ENCODE measurements at places on chromosomes 1 and 21.

DNA sequence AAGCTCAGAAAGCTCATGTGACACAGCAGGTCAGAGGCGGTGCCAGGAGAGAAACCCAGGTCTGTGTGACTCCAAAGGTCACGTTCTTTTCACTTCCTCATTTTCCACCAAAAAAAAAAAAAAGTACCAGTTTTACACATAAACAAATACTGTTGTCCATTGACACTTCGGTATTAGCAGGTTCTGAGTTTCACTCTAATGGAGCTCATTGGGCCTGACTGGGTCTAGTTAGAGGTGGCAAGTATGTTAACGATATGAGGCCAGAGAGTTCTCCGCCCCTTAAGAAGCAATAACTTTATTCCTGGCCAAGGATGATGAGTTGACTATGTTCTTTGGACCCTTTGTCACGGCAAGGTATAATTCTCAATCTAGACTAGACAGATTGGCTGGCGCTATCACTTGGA, 30.0 kb upstream of the SDE2 start:
- DNase-seq, result no peak

- DNase-seq, result no peak
Observed at GRCh38 chr1:168521401-168522000, 22.3 kb downstream of the XCL2 start.

- no peak for DNase-seq
Observed at GRCh38 chr1:45913183-45913683, 109.8 kb downstream of the MAST2 start.

DNA sequence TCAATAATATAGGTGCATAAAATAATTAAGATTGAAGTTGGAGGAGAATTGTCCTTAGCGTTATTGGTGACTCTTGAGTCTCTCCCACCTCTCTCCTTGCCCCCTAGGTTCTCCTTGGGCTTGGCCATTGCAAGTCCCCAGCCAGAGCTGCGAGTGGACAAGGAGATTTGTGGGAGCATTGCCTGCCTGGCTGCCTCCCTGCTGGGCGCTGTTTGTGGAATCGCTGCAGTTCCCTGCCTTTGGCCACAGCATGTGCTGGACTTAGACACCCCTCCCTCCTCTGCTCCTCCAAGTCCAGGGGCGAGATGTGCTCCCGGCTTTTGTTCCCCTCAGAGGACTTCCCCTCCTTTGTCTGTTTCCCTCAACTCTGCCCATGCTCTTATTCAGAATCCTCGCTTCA, 21.9 kb upstream of the HUNK start:
- no peak for DNase-seq

DNA sequence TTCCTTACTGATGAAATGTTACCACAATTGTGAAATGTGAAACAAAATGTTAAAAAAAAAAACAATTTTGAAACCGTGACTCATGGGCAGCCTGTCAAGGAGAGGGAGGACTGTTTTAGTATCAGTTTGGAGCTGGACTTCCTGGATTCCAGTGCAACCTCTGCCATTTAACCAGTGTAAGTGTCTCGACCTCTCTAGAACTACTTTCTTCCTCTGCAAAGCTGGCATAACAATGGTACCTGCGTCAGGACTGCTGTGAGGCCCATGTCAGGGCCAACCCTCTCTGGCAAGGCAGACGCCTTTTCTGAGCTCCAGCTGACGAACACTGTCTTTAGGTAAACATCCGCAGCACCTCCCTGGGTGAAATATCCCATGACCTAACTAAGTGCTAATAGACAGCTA, 20.9 kb downstream of the URB1 start:
- DNase-seq, result peak; percentile 95

GRCh38 chr1:156134716-156135435, 18.5 kb upstream of the SEMA4A start:
- no peak for DNase-seq

GRCh38 chr1:8273036-8273435, 44.9 kb upstream of the SLC45A1 start:
- DNase-seq, result no peak

GRCh38 chr1:54397980-54398379, 8.2 kb downstream of the SSBP3 start:
- no peak for DNase-seq

- DNase-seq, result no peak
Observed at GRCh38 chr1:18469514-18469913, 11.2 kb upstream of the KLHDC7A start.

- no peak for DNase-seq
Observed at GRCh38 chr1:91712393-91712792, 173.6 kb downstream of the TGFBR3 start.

DNA sequence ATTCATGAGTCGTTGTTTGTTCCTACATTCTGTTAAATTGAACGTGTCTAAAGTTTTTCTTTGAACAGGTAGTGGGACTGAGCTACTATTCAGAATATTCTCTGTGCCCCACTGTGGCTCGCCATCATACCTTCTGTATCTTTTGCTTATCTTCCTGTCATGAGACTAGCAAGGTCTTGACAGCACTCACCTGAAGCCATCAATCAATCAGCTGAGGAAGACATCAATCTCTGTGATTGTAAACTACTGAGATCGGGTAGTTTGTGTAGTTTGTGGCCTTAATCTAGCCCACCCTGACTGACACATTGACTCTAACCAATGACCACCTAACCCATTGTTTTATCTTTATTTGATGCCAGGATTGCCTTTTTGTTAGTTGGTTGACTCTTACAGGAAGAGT, 17.7 kb upstream of the RUNX1 start:
- no peak for DNase-seq

- no peak for DNase-seq
Observed at GRCh38 chr1:41241354-41241748, 755 bp downstream of the SCMH1 start.

DNA sequence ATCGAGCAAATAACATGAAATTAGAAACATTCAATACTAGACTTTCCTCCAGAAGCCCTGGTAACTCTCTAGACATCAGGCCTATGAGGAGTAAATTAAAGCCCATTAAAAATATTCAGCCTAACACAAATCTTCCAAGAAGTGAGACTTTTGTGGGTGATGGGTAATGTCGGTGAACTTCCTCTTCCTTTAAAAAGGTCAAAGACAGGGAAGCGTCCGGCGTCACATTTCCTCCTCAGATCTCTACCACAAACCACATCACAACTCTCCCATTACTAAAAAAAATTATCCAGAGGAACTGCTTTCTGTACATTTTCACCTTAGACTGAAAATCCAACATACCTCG, 1.4 kb downstream of the EIF4G3 start:
- peak; percentile 67 for DNase-seq

GRCh38 chr1:183716286-183716685, 63.2 kb upstream of the APOBEC4 start:
- no peak for DNase-seq

- no peak for DNase-seq
Observed at GRCh38 chr1:44594353-44594752, 79.9 kb downstream of the TMEM53 start.

GRCh38 chr1:191668525-191668924, 489.7 kb upstream of the RGS18 start:
- no peak for DNase-seq

- DNase-seq, result no peak
Observed at GRCh38 chr21:16644685-16645084, 868.2 kb upstream of the CXADR start.

DNA sequence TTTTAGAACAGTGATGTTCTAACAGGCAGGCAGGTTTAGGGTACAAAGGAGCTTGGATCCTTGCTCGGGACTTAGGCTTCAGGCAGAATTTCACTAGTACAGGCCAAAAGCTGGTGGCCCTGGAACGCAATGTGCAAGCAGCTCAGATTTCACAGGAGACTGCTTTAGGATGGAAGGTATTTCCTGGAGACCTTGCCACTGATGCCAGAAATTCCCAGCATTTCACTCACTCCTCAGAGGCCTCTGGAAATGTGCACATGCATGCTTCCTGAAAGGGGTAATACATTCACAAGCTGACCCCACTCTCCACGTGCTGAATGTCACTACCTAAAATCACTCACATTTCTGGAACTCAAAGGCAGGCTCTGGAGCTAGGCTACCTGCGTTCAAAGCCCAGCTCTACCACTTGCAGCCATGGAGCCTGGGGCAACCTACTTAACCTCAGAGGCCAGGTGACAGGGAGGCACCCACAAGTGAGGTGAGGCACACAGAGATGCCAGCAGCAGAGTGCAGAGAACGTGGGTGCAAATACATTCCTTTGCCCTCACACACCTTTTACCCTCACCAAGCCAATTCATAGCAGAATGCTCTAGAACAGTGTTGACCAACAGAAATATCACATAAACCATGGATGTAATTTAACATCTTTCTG, 56.5 kb downstream of the CDC7 start:
- no peak for DNase-seq

DNA sequence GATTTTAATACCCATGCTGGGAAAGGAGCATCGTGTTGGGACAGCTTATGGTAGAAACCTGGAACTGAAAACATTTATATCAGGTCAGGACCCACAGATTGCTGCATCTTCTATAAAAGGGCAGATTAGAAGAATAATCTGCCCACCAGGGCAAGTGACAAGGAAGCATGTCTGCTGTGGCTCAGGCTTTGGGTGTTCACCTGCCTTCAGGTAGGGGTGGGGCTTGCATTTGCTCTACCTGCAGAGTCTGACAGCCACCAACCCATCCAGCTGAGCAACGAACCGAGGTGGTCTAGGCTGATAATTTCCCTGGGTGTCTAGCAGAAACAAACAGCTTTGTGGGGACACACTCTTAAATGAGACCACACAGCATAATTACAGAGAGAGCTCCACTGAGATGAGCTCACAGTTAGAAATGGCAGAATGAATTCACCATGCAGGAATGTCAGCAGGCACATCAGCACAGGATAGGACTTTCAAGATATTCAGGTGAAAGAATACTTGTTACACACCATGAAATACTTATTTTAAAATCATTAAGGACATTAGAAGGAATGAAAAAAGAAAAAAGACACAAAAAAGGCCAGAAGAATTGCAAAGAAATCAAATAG, 36.1 kb upstream of the B3GALT5 start:
- no peak for DNase-seq

- DNase-seq, result no peak
Observed at GRCh38 chr1:207129053-207129452, 25.0 kb downstream of the C4BPA start.

DNA sequence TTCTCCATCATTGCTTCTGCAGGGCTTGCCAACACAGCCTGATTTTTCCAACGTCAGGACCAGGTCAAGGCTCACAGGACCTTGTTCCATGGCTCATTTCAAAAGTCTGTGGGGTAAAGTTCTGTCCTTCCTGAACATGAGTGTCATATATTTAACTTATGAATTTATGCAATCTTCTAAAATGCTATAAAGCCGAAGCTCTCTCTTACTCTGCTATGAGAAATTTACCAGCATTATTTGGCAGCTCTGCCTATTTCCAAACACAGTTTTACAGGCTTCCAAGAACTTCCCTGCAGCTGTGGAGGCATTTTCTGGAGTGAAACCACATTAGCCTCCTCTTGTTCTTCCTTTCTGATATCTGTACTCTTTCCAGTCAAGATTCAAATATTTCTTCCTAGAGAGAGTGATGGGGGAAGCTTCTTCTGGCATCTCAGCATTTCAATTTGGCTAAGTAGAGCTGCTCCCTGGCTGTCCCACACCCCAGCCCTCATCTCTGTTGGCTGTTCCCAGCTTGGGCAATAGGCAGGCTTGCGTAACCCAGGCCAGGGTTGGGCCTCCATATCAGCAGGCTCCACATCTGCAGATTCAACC, 15.6 kb upstream of the HMGCS2 start:
- DNase-seq, result no peak

GRCh38 chr1:234091065-234091401, 186.6 kb downstream of the SLC35F3 start:
- DNase-seq, result no peak

- no peak for DNase-seq
Observed at GRCh38 chr1:88608139-88608943, 75.7 kb upstream of the PKN2 start.

- peak; percentile 41 for DNase-seq
Observed at GRCh38 chr1:223712194-223712849, at the start of gene CAPN2. Gene CAPN2 (plus strand): TSS chr1:223712539. CDS start chr1:223712641, 102 bp downstream.

DNA sequence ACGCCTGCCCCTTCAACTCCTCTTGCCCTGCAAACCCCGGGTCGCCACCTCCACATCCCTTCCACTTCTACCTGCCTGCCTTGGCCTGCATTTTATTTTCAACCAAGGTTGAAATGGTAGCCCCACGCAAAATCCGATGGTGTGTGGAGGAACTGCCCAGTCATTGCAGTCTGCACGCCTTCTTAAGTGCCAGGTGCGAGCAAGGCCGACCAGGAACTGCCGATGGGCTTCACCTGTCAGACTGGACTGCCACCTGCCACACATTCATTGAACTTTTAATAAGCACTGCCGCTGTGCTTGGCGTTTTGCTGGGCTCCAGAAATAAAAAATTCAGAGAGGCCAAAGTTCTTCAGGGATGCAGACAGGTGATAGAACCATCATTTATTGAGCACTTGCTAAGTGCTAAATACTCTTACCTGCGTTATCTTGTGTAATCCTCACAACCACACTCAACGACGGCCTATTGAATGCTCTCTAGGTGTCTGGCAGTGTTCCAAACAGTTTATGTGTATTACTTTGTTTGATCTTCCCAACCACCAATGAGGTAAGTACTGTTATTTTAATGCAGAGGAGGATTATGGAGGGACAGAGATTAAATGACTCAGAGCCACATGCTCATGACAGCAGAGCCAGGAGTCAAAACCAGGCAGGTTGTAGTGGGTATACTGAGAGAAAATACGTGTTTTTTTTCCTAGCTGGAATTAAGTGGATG, 36.2 kb downstream of the CACHD1 start:
- peak; percentile 54 for DNase-seq

DNA sequence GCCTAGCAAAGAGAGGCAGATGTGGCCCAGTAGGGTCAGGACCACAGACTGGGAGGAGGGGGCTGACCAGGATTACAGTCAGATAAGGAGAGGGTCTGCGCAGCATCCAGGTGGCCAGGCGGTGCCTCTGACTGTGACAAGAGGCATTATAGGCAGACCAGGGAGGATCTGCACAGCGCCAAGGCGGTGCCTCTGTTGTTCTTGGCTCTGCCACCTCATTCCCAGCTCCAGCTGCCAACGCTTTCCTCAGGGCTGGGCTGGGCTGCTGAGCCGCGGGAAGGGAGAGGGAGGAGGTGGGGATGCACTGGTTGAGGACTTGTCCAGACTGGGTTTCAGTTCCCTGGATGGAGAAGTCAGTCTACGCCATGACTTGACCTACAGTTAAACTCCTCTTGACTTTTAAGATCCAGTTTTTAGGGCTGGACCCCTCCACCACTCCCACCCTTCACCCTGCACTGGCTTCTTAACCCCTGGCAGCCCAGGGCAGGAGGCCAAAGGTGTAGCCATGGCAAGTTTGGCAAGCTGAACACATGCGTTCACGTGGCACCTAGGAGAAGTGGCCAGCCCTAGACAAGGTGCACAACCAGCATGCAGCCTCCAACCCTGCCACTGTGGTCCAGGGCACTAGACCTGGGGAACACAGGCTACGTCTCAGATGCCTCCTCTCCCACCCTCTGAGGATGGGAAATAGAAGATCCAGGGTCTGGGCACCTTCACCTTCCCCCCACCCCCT, 4.5 kb upstream of the CRABP2 start:
- peak; percentile 47 for DNase-seq

GRCh38 chr1:50605186-50605875, 182.1 kb upstream of the DMRTA2 start:
- DNase-seq, result peak; percentile 35
